Neural progenitor cell (in vitro differentiated cells): ENCODE measurements at places on chromosomes 7 and 10.

DNA sequence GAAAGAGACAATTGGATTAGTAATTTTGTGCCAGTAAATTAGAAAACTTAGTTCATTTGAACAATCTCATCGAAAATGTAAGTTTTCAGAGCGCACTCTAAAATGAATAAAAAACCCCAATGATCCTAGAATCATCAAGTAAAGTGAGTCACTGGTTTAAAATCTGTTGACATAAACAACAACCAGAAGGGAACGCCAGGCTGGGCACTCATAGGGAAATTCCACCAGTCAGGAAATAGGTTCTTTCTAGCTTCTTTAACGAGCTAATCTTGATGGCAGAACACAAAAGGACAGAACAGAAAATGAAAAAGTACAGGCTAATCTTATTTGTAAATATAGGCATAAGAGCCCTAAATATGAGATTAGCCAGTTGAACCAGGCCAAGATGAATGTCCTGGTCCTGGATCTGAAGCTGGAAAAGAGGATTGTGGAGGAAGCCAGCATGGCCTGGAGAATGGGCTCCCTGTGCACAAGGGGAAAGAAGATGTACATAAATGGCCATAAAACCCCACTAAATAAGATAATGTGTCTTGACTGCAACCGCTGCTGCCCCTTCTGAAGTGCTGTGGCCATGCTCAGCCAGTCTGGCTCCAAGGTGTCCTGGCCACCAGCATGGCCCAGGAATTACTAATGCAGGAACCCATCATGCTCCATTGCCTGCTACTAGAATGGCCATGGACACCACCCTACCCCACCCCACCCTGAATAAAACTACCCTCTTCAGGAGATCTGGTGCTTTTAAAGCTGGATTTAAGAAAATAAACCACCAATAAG lies 114.0 kb downstream of the WDFY4 start:
- no peak for DNase-seq

- no peak for DNase-seq
Measured at GRCh38 chr10:107413971-107414370, 249.5 kb upstream of the SORCS1 start.

DNA sequence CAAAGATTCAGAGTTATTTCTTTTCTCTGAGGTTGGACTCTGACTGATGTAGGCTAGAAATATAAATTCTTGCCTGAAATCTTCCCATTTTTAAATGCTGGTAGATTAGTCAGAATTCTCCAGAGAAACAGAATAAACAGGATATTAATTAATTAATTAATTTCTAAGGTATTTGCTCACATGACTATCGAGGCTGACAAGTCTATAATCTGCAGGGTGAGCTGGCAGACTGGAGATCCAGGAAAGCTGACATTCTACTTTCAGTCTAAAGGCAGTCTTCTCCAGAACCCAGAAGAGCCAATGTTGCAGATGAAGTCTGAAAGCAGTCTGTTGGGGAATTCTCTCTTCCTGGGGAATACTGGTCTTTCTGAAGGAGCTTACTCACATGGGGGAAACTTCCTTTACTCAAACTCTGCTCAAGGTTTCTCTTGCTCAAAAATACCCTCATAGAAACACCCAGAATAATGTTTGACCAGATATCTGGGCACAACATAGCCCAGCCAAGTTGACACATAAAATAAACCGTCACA lies 189.7 kb downstream of the KIF20B start:
- no peak for DNase-seq

GRCh38 chr7:7181519-7182155 lies 707 bp upstream of the C1GALT1 start:
- DNase-seq: peak; percentile 49

DNA sequence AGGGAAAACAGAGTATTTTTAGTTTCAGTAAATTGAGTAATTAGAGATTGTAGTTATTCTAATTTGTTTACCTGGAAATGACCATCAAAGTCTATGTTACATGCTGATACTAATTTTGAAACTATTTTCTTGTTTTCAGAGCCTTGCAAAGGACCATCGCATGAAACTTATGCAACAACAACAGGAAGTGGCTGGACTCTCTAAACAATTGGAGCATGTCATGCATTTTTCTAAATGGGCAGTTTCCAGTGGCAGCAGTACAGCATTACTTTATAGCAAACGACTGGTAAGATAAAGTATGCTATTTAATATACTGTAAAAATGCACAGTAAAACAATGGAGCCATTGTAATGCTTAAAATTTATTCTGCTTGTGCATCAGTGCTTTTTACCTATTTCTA lies 78.5 kb downstream of the TRIM24 start:
- DNase-seq: no peak
